ENCODE measurements at places on chromosomes 6 and 20. TPM values are rescaled to one million over a fixed set of nuclear protein-coding genes. Genes with fewer than 3 reads are reported as not detected.

Gene PACSIN1
- 6.6 TPM for total RNA-seq

Gene TRIM40
- total RNA-seq: not detected

Gene PDE10A
- total RNA-seq: not detected

Gene CST5
- total RNA-seq: not detected

Gene VNN1
- total RNA-seq: 1.6 TPM

Gene ADGRF4
- not detected for total RNA-seq

Gene GTSF1L
- not detected for total RNA-seq

Gene FOXP4
- total RNA-seq: 14.7 TPM

Gene TREM2
- not detected for total RNA-seq
